ENCODE measurements at places on chromosomes 6 and 20. TPM values are rescaled to one million over a fixed set of nuclear protein-coding genes. Genes with fewer than 3 reads are reported as not detected.

DNA sequence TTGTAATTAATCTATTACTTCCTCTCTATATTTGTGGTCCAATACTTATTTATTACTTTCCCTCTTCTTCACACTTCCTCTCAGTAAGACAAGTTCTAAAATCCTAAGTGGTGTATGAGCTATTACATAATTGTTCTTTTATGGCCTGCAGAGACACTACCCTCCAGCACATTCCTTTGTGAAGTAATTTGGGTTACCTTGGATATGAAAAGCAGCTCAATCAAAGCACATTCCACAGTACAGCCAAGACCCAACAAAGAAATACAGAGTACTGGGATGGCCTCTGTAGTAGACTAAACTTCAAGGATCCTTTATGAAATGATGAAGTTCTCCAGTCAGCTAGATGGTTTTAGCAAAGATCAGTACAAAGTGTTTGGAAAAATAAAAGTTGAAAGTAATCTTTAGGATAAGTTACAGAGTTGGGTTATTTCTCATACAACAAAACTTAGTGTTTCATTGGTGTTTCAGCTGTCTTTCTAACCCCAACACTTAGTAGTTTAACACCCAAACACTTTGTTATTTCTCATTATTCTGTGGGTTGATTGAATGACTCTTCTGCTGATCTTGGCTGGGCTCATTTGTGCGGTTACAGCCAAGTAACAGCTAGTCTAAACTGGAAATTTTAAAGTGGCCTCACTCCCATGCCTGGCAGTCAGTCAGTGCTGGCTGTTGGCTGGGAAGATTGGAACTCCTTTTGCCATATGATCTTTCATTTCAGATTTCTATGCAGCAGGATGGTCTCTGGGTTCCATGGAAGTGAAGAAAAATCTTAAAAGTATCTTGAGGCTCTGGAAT is 161.5 kb upstream of the POU3F2 start:
- no peak for DNase-seq

DNA sequence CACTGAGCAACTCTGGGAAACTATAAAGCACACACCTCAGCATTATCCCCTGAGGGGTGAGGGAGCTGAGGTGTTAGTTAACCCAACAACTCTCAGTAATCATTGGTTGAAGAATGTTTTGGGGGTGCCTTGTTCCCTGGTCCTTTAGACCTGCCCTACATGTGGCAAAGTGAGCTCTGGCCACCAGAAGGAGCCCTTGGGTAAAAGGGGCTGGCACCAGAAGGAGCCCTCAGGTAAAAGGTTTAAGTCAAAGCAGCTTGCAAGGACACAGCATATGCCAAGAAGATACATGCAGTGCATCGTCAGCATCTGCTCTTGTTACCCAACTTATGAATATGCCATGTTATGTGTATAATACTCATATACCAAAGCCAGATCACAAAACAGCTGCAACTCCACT is 1081.7 kb downstream of the KIF16B start:
- DNase-seq = no peak

DNA sequence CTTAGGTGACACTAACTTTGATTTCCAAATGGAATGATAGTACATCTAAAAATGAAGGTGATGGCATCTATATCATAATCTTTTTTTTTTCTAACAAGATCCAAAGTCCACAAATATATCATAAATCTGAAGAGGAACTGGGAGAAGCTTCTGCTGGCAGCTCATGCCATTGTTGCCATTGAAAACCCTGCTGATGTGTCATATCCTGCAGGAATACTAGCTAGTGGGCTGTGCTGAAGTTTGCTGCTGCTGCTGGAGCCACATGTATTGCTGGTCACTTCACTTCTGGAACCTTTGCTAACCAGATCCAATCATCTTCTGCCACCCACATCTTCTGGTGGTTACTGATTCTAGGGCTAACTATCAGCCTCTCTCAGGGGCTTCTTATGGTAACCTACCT is 27.4 kb upstream of the KHDC1 start:
- DNase-seq = no peak

DNA sequence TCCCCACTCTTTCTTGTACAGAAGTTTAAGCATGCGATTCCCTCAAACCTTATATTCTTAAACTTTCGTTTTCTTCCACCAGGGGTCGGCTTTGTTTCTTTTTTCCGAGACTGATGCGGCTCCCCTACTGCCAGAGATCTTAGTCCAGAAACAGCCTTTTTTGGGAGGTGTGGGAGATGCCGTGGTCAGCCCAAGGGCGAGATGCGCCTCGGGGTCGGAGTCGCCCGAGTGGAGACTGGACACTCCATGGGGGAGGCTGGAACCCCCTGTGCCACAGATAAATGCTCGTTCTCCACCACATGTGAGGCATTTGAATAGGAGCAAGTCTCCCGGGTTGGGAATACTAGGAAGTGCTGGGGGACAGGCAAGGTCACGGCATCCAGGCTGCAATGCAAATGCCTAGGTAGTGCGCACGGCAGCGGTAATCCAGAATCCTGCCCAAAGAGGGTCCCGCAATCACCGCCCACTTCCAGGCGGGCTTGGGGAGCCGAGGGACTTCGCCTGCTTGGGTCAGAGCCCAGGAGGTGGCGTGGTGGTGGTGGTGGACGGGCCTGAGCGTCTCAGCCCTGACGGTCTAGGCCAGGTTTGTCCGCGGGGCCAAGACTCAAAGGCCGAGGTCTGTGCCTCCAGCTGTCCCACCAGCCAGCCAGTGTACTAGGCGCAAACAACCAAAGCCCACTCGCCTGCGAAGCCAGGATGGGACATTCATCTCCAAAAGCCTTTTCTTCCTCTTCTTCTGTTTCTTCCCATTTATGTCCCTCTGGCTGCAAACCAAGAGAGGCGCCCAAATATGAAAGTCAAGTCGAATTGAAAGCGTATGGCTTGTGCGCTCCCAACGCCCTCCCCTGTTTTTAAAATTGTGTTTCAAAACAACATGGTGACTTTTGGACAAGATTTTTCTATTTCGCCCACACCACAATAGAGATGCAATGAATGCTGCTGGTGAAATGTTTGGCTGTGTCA is 39.3 kb upstream of the OSTM1 start:
- DNase-seq = peak; percentile 56

DNA sequence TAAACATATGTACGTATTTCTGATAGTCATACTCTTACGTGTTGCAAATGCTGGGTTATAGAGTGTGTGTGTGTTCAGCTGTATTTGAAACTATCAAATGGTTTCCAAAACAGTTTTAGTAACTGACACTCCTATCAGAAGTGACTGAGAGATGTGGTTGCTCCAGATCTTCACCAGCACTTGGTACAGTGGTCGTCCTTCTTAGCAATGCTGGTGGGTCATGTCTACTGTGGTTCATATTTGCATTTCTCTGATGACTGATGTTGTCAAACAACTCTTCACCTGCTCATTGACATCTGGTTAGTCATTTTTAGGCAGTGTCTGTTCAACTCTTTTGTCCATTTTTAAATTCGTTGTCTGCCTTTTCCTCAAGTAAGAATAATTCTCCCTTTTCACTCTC is 259.3 kb downstream of the KIF16B start:
- DNase-seq = no peak

Gene CTCFL
- total RNA-seq = not detected

- DNase-seq = no peak
Measured at GRCh38 chr6:99609905-99610489, 3.4 kb downstream of the PRDM13 start.

Gene TREML1
- total RNA-seq = not detected

Gene ULBP3
- total RNA-seq = 1.5 TPM

GRCh38 chr6:22027040-22027725 is 269.7 kb downstream of the PRL start:
- DNase-seq = no peak

- no peak for DNase-seq
Measured at GRCh38 chr6:92715991-92716390, 703.4 kb downstream of the EPHA7 start.

Gene LCA5
- total RNA-seq = 3.8 TPM

Gene KCNK17
- 3.8 TPM for total RNA-seq
